ENCODE measurements at places on chromosomes 5 and 9. TPM values are rescaled to one million over a fixed set of nuclear protein-coding genes. Genes with fewer than 3 reads are reported as not detected.

DNA sequence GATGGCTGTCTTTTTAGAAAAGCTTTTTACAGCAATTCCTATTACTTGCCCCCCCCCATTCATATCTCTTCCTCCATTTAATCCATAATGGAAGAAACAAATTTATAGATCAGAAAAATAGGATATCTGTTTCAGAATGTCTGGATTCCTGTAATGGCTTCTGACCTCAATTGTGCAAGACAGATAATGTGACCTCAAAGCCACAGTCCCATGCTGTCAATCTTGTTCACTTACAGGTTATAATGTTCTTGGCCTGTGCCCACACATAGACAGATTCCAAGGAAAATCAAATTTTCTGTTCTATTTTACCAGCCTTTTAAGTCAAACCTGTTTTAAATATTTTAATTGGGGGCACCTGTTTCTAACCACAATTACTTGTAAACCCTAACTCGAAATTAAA lies 143.4 kb downstream of the ENTREP1 start:
- no peaks in the 10 kb centered on the region for H3K4me1 ChIP-seq
- H3K27ac ChIP-seq: no peak overlapping the region
- no peak for DNase-seq
- H3K36me3 ChIP-seq: no peaks in the 10 kb centered on the region
- no peak overlapping the region for H3K4me3 ChIP-seq

DNA sequence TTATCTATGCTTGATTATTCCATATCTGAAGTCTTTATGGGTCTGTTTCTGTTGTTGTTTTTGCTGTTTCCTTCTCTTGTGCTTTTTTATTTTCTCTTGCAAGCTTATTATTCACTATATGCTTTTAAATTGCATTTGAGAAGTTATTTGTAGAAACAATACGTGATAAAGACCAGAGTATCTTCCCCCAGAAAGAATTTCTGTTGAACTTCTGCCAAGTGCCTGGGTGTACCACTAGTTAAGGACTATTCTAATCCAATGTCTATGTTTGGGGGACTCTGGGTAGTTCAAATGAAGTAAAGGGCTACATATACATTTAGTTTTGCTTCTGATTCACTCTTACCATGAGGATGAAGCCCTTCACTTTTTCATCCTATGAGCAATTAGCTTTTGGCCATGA lies 54.3 kb downstream of the SLF1 start:
- H3K4me1 ChIP-seq: peaks cover 3% of the 10 kb centered on the region
- H3K27ac ChIP-seq: no peak overlapping the region
- H3K27me3 ChIP-seq: no peaks in the 10 kb centered on the region

DNA sequence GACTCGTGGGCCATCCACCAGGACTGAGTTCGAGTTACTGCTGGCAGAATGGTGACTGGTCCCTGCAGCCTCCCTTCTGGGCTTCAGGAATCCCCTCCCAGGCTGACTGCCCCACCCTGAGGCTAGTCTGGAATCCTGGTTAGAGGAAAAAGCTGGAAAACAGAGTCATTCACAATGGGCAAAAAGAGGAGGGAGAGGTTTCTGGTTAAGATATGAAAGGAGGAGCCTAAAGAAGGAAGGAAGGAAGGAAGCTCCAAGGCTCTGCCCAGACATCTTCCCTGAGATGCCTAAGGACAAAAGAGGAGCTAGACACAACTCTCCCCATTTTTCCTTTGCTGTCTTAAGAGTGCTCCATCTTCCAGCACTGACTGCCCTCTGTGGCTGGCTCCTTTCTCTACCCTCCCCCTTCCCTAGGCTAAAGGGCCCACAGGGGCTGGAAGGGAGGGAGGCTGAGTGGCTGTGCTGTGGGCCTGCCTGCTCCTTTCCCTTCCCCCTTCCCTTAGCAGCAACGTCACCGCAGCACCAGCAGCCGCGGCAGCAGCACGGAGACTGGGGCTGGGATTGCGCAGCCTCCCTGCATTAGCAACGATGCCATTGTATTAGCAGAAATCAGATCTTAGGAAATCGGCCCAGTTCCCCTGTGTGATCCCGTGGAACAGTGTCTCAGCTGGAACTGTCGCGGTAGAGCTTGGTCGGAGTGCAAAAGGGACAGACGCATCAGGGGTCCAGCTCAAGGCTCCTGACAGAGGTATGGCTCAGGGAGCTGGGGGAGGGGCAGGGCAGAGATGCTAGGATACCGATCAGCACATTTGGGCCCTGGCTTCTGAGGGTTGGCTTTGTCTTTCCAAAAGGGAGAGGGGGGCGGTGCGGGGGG lies 48.7 kb downstream of the RUSC2 start:
- peak overlapping the region; percentile 61 for H3K4me3 ChIP-seq
- H3K27ac ChIP-seq: peak overlapping the region; percentile 85
- peaks cover 62% of the 10 kb centered on the region for H3K4me1 ChIP-seq
- H3K36me3 ChIP-seq: no peaks in the 10 kb centered on the region
- H3K27me3 ChIP-seq: no peaks in the 10 kb centered on the region

DNA sequence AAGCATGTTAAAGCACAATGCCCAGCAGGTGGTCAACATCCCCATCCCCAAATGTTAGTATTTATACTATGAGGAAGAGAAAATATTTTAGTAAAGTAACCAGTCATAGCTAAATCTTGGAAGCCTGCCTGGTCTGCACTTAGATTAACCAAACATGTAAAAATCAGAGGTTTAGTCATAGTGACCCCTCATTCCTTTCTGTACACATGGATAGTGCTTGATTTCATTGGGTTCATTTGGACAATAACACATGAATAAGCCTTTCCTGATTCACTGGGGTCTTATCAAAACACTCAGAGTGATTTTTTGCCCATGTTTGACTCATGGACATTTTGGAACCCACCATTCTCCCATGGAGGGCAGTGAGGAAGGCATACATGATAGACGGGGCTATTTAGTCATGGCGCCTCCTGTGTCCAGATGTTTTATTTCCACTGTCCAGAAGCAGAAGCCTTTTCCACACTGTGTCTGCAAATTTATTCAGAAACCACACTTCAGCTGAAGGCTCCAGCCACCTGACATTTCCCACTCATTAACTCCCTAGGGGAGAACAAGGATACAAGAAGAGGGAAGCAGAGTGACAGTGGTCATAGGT lies 32.5 kb downstream of the OR1J1 start:
- no peak for DNase-seq
- H3K36me3 ChIP-seq: no peaks in the 10 kb centered on the region
- H3K27ac ChIP-seq: no peak overlapping the region
- no peaks in the 10 kb centered on the region for H3K27me3 ChIP-seq
- H3K4me3 ChIP-seq: no peak overlapping the region
- no peaks in the 10 kb centered on the region for H3K4me1 ChIP-seq

GRCh38 chr9:131800366-131800765 lies 60.5 kb upstream of the RAPGEF1 start:
- no peak overlapping the region for H3K27ac ChIP-seq
- H3K4me1 ChIP-seq: no peaks in the 10 kb centered on the region
- H3K4me3 ChIP-seq: no peak overlapping the region
- H3K27me3 ChIP-seq: no peaks in the 10 kb centered on the region

- no peaks in the 10 kb centered on the region for H3K27me3 ChIP-seq
- peak overlapping the region; percentile 67 for H3K4me3 ChIP-seq
- H3K36me3 ChIP-seq: peaks cover 9% of the 10 kb centered on the region
- peaks cover 28% of the 10 kb centered on the region for H3K4me1 ChIP-seq
- H3K27ac ChIP-seq: peak overlapping the region; percentile 94
These were observed 529 bp upstream of the TPM2 start for GRCh38 chr9:35690294-35690613.

DNA sequence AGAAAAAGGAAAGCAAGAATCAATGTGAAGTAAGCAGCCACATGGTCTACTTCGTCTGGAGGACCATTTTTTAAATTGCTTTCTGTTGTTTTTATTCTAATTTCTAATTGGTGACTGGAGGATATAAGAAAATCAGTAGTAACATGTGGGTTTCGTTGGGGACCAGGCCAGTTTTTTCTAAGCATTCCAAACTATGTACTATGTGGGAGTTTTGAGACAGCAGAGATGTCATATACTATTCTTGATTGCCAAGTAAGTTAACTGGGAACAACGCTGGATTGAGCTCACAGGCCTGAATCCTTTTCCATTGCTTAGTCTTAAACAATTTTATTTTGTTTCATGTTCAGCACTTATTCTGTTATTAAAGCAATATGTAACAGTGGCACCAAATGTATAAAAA lies 225.7 kb downstream of the TMEM167A start:
- no peak overlapping the region for H3K27ac ChIP-seq
- no peak for DNase-seq
- H3K4me1 ChIP-seq: no peaks in the 10 kb centered on the region
- no peaks in the 10 kb centered on the region for H3K36me3 ChIP-seq

- H3K36me3 ChIP-seq: no peaks in the 10 kb centered on the region
- no peak overlapping the region for H3K4me3 ChIP-seq
- DNase-seq: no peak
- no peaks in the 10 kb centered on the region for H3K4me1 ChIP-seq
- H3K27me3 ChIP-seq: no peaks in the 10 kb centered on the region
These were observed 170.0 kb upstream of the GDNF start for GRCh38 chr5:38009749-38010358.

DNA sequence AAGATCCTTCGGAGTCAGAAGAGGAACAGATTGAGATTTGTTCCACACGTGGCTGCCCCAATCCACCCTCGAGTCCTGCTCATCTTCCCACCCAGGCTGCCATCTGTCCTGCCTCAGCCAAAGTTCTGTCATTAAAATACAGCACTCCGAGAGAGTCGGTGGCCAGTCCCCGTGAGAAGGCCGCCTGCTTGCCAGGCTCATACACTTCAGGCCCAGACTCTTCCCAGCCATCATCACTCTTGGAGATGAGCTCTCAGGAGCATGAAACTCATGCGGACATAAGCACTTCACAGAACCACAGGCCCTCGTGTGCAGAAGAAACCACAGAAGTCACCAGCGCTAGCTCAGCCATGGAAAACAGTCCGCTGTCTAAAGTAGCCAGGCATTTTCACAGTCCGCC lies 85.9 kb downstream of the GOLPH3 start:
- H3K27me3 ChIP-seq: no peaks in the 10 kb centered on the region
- H3K4me3 ChIP-seq: no peak overlapping the region
- H3K4me1 ChIP-seq: peaks cover 6% of the 10 kb centered on the region

- H3K27me3 ChIP-seq: no peaks in the 10 kb centered on the region
- H3K4me3 ChIP-seq: no peak overlapping the region
- peak overlapping the region; percentile 16 for H3K27ac ChIP-seq
- no peak for DNase-seq
- peaks cover 29% of the 10 kb centered on the region for H3K36me3 ChIP-seq
These were observed 34.5 kb downstream of the TSTD2 start for GRCh38 chr9:97598461-97599288.

- H3K36me3 ChIP-seq: no peaks in the 10 kb centered on the region
- no peak overlapping the region for H3K4me3 ChIP-seq
- peaks cover 28% of the 10 kb centered on the region for H3K4me1 ChIP-seq
These were observed 2.2 kb upstream of the MEGF9 start for GRCh38 chr9:120716483-120716882.

GRCh38 chr5:39905356-39905755 lies 480.6 kb upstream of the DAB2 start:
- no peaks in the 10 kb centered on the region for H3K36me3 ChIP-seq
- no peaks in the 10 kb centered on the region for H3K27me3 ChIP-seq
- no peak overlapping the region for H3K4me3 ChIP-seq
- DNase-seq: no peak

DNA sequence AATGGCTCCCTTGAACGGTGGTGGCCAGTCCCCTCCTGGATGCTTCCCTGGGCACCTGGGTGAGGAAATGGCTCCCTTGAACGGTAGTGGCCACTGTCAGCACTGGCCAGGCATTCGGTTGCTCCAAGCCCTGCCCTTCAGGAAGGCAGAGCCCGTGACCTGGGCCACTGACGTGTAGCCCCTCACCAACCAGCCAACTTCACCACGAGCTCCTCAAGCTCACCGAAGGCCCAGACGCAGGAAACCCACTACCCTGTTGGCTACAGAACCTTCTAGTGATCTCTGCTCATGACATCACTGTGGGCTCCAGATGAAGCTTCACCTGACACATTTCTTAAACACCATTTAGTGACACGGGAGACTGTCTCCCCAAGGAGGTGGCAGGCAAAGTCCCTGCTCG lies 9.2 kb downstream of the SLC6A3 start:
- no peaks in the 10 kb centered on the region for H3K4me1 ChIP-seq
- no peak overlapping the region for H3K27ac ChIP-seq
- H3K4me3 ChIP-seq: no peak overlapping the region
- H3K27me3 ChIP-seq: peaks cover 28% of the 10 kb centered on the region
- no peaks in the 10 kb centered on the region for H3K36me3 ChIP-seq
- no peak for DNase-seq

- peak; percentile 94 for DNase-seq
- no peaks in the 10 kb centered on the region for H3K27me3 ChIP-seq
- H3K4me1 ChIP-seq: peaks cover 8% of the 10 kb centered on the region
- no peaks in the 10 kb centered on the region for H3K36me3 ChIP-seq
These were observed 18.7 kb downstream of the ROPN1L start for GRCh38 chr5:10460252-10460906.

DNA sequence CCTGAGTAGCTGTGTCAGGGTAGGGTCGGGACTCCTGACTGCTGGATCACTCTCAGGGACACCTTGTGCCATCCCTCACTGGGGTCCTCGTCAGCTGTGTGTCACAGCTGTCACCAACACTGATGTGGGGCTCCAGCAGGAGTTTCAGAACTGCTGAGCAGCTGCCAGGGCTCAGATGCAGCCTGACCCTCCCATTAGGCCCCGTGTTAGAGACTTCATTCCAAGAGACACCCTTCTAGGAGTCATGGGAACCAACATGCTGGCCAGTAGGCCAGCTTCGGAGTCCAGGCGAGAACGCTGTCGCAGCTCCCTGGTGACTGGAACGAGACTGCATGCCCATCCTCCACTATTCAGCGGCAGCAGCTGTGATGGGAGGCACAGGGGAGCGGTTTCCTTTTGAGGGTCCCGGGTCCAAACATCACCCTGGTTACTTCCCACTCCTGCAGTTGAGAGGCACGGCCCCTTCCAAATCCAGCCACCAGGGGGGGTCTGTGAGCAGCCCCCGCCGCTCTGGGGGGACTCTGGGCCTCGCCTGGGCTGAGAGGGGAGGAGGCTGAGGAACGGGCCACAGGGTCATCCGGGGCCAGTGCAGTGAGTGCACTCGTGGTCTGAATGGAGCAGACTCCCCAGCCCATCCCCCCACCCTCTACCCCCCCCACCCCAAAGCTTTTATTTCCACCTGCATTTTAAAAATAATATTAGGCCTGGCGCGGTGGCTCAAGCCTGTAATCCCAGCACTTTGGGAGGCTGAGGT lies 12.6 kb upstream of the TCF7 start:
- DNase-seq: peak; percentile 62
- H3K27ac ChIP-seq: no peak overlapping the region
- no peaks in the 10 kb centered on the region for H3K36me3 ChIP-seq
- no peak overlapping the region for H3K4me3 ChIP-seq

Gene PCDHGA3
- total RNA-seq: 14.8 TPM

Gene AP3S1
- 44.7 TPM for total RNA-seq

Gene SOX30
- not detected for total RNA-seq

Gene ADAMTS16
- total RNA-seq: not detected

Gene BHMT2
- total RNA-seq: 8.9 TPM

Gene KIF4B
- 0.07 TPM for total RNA-seq
